H7 (cell line): ENCODE measurements at places on chromosomes 4 and X. TPM values are rescaled to one million over a fixed set of nuclear protein-coding genes. Genes with fewer than 3 reads are reported as not detected.

DNA sequence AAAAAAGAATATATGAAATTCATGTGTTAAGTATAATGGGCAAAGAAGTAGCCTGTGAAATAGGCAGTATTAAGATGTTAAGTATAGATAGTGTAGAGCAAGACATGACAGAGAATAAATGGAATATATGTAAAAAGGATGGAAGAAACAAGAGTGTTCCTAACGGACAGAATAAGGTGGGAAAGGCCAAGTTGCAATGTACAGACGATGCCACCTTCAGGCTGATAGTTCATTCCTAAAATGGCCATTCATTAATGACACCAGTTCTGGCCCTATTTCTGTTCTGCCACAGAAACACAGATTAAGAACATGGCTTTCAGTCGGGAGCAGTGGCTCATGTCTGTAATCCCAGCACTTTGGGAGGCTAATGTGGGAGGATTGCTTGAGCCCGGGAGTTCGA is 4.4 kb upstream of the FAM184B start:
- no peak for DNase-seq

DNA sequence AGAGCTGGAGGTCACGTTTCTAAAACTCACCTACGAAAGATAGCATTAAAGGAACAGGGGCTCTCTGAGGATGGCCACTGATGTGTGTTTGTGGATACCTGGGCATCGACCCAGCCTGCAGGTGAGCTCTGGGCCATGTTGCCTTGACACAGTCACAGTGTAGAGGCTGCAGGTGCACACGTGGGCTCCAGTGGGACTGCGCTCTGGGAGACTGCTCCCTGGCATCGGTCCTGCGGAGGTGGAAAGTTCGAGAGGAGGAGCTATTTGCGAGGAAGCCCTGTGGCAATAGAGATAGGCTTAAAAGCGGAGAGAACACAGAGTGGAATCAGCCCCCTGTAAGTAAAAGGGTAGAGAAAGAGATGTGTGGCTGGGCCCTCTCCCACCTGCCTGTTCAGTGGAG is 12.3 kb upstream of the TADA2B start:
- DNase-seq: no peak

DNA sequence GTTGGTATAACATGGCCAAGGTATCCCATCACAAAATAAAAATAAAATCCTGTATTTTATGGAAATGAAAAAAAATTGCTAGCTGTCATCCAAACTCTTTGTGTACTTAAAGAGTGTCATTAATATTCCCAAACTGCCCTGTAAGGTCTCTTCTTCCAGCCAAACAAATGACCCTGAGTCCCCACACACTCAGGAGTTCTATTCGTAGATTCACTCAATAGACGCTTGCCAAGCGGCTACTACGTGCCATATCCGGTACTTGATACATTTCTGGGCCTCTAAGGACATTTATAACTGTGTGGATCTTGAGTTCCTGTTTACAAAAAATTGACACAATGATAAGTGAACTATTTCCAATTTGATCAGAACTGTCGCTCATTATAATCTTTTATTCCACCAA is 245.1 kb downstream of the SCFD2 start:
- no peak for DNase-seq

- no peak for DNase-seq
Observed at GRCh38 chr4:15765910-15766697, 12.0 kb upstream of the CD38 start.

DNA sequence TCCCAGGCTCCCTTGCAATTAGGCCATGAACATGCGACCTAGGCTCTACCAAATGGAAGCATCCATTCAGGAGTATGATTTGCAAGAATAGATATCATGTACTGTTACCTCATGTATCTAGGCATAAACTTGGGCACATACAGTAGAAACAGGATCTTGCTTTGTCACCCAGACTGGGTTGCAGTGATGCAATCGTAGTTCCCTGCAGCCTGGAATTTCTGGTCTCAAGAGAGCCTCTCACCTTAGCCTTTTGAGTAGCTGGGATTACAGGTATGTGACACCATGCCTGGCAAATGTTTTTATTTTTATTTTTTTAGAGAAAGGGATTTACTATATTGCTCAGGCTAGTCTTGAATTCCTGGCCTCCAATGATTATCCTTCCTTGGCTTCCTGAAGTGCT is 994.2 kb downstream of the ADGRL3 start:
- DNase-seq: no peak

ZNF157 gene
- total RNA-seq: 0.26 and 0.31 TPM in 2 replicates

ERCC6L gene
- 9.6 and 15.1 TPM in 2 replicates for total RNA-seq

AFAP1 gene
- 11.3 TPM in 2 replicates for total RNA-seq

- DNase-seq: no peak
Observed at GRCh38 chr4:98484031-98484430, 174.4 kb downstream of the TSPAN5 start.

GRCh38 chr4:4950561-4951290 is 68.5 kb downstream of the CYTL1 start:
- DNase-seq: no peak

- DNase-seq: no peak
Observed at GRCh38 chr4:78138252-78138651, 81.1 kb downstream of the FRAS1 start.

DNA sequence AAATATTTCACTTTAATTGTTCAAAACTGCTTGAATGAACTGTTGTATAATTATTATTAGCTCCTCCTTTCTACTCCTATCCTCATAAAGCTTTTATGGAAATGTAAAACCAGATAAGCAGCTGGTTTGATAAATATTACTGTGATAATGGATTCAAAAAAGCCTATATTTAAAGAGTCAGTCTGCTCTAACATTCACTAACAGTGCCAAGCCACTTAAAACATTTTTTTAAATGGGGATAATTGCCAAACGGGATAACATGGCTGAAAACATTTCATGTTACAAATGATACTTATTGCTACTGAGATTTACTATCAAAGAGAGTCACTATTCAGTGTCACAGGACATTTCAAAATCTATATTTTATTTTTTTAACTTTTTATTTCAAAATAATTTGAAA is 17.4 kb downstream of the ARHGAP24 start:
- no peak for DNase-seq

- DNase-seq: peak; percentile 62
Observed at GRCh38 chrX:129347291-129347690, 176.0 kb downstream of the SMARCA1 start.

- DNase-seq: no peak
Observed at GRCh38 chr4:6272863-6273660, 3.4 kb downstream of the WFS1 start.

DNA sequence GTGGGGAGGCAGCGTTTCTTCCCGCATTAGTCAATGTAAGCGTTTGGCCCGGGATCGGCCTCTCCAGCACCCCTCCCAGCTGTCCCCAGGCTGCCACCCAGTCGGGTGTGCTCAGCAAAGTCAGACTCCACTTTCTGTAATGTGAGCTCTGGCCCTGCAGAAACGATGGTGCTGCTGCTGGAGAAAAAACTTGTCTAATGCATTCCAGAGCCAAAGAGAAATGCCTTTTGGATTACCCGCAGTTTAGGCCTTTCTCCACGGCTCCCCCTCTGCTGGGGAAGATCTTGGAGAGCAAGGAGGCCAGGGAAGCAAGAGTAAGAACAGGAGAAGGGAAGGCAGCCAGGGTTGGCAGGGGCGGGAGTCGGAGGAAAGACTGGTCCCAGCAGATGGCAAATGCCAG is 55.2 kb downstream of the ELF4 start:
- DNase-seq: peak; percentile 58

GRCh38 chr4:185711726-185712125 is 100.3 kb downstream of the SORBS2 start:
- no peak for DNase-seq

DNA sequence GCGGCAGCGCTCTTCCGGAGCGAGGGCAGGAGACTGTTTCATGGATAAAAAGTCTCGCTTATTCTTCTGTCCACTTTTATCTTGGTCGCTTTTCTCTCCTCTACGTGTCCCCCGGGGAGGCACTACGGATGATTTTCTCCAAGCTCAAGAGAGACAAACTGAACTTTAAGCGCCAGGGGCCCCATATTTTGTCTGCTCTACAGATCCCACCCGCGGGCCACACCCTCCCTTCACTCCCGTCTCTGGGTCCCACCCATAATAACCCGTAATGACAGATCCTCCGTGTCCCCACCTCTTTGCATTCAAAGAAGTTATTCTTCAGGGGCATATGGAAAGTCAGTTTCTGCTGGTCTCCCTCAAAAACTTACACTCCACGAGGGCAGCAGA is at the start of gene CORIN:
TSS of gene CORIN (minus strand) at position 160 of the 387 bp plus-strand sequence. CDS start at position 42, 118 bp downstream.
- DNase-seq: peak; percentile 17

DNA sequence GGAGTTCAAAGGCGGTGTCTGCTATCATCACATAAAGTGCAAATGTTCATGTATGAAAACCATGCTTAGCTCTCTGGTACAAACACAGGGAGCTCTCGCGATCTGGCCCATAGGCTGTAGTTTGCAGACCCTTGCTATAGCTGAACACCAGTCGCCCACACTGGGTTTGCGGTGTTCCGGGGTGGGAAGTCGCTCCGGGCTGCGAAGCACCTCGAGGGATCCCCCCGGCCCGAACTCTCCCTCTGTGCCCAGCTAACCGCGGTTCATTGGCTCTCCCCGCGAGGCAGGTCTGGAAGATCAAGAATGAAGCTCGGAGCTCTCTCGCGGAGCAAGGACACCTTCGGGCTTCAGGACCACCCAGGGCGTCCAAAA is 341 bp upstream of the PRPS2 start:
- DNase-seq: no peak

DNA sequence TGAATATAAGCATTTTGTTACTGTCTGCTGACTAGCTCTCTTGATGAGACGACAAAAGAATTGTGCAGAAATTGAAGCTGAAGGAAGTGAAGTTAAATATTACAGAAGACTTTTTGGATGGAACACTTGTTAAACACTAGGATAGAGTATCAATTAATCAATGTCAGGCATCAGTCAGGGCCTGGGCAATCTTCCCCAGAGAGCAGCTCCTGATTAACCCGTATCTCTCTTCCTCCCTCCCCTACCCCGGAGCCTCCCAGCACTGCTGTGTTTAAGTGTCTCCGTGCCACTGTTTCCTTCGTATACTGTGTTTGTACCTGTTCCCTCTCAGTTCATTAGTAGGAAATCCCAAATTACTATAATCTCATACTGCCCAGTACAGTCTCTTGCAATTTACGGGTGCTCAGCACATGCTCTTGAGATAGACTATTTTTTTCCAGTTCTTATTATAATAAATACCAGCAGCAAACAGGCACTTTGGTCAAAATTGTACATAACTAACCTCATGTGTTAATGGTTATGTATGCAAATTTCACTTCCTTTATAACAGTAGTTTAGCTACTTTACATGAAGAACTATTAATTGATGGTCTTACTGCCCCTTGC is 765.7 kb upstream of the FTHL17 start:
- no peak for DNase-seq

SORCS2 gene
- 2.0 and 4.9 TPM in 2 replicates for total RNA-seq

ADAM29 gene
- 0.18 TPM in 1 of 2 replicates, not detected in the other for total RNA-seq

GRCh38 chr4:60944060-60944459 is 256.1 kb upstream of the ADGRL3 start:
- DNase-seq: no peak

DNA sequence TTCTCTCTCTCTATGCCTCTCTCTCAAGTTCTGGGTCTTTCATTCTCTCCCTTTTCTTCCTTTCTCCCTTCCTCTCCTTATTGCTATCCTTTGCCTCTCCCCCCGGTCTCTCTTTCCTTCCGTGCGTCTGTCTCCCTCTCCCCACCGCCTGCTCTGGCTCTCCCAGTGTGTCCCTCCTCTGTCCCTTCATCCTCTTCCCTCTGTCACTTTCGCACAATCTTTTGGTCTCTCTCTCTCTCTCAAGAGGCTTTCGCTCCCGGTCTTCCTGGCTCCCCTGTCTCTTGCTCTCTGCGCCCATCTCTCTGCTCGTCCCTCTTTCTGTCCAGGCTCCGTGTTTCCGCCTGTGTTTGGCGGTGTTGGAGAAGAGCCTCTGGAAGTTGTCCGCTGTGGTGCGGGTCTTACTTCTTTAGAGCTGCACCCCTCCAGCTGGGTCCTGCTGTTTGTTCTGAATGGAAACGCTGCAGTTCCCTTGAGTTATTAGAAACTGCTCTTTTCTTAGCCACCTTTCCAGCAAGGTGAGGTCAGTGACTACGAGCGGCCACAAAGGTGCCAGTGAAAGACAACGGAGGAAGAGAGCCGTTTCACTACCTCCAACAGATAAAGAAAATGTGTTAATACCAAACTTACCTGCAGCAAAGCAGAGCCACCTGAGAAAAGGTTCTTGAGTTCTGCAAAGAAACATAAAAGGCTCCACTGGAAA is 1.1 kb downstream of the BMPR1B start:
- peak; percentile 30 for DNase-seq

- DNase-seq: no peak
Observed at GRCh38 chrX:95645738-95646137, 1038.9 kb upstream of the DIAPH2 start.

PGAM4 gene
- total RNA-seq: 0.26 and 0.28 TPM in 2 replicates

TEX13B gene
- 0.85 TPM in 1 of 2 replicates, not detected in the other for total RNA-seq

- no peak for DNase-seq
Observed at GRCh38 chr4:657834-658667, 16.0 kb downstream of the ATP5ME start.

AWAT2 gene
- total RNA-seq: 0.26 TPM in 1 of 2 replicates, not detected in the other

GRCh38 chr4:81919223-81919622 is 447.5 kb upstream of the RASGEF1B start:
- peak; percentile 37 for DNase-seq

GRIA2 gene
- total RNA-seq: not detected in 2 replicates

DNA sequence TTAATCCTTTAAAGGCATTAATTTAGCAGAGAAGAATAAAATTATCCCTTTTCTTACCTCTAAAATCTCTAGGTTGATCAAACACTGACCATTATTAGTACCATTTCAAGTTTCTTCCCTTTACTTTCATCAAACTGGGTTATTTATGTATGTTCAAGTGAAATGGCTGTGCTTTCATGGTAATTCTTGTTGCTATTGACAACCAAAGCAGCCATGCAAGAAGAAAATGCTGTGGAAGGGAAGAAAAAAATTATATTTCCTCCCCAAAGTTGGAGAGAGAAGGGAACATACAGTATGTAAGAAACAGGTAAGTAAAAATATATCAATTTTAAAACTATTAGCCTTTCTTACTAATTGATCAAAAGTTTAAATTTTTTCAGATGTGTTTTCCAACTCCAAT is 16.2 kb downstream of the NPNT start:
- DNase-seq: no peak

DNA sequence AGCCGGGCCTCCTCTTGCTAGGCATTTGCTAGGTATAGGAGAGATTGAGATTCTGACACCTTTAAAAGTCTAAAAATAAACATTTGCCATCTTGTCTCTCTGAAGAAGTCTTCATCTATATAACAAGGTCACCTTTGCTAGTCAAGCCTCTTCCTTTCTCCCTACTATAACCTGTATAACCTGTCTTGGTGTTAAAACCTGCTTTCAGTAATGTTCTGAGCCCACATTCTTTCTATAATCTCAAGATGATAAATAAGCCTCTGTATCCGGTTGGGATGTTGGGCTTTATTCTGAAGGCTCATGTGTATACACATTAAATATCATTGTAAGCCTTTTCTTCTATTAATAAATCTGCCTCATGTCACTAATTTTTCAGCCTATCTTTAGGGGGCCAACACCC is 10.2 kb downstream of the ASIC5 start:
- DNase-seq: no peak
